ENCODE measurements at places on chromosomes 4 and X.

DNA sequence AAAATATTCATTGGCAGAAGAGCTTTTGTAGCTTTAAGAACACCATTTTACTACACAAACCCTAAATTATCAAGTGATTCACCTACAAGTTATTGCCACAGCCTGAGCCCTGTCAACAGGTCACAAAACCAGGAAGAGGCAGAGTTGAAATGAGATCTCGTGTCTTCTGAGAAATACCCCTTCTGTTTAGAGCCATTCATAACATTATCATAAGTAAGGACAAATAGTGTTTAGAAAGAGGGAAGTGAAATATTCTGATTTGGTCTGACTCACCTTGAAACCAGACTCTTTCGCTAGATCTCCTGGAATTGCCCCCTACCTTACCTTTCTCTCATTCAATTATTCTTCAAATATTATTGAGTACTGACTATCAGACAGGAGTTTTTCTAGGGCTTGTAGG lies 5.9 kb downstream of the ETDB start:
- DNase-seq, result no peak

- DNase-seq, result no peak
Observed at GRCh38 chr4:12926189-12927066, 557.7 kb downstream of the RAB28 start.

GRCh38 chrX:130057209-130057608 lies 53.1 kb downstream of the ELF4 start:
- no peak for DNase-seq

- peak; percentile 74 for DNase-seq
Observed at GRCh38 chr4:113955411-113955810, 24.0 kb downstream of the ARSJ start.

DNA sequence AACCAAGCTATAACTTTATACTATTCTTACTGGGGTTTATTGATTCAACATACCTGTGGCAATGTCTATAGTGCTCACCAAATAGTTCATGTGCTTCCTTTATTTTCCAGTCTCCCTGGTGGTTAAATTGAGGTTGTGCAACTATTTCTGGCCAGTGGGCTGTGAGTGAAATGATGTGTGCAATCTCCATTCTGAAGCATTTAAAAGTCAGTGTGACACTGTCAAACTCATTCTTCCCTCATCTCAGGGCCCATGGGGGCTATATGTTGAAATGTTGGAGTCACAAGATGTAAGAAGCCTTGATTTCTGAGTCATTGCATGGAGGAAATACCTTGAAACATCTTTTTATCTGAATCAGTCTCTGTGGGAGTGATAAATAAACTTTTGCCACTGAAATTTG lies 414.3 kb upstream of the RPS6KA3 start:
- DNase-seq, result no peak

DNA sequence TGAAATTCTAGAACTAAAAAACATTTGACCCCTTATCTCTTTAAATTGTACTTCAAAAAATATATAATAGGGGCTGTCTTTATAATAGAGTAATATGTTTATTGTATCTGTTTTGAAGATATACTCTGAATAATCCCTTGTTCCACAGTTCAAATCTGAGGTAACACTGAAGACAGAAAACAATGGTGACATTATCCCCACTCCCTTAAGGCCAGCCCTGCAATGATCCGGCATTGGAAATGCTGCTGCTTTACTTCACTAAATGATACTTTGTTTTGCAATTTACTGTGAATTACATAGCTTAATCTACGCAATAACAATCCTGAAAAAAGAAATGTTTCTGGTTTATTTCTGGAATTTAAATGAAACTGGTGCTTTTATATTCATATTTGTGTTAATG lies 34.4 kb upstream of the ZFP42 start:
- DNase-seq, result no peak

GRCh38 chrX:7444967-7445366 lies 297.0 kb upstream of the PUDP start:
- DNase-seq, result no peak

DNA sequence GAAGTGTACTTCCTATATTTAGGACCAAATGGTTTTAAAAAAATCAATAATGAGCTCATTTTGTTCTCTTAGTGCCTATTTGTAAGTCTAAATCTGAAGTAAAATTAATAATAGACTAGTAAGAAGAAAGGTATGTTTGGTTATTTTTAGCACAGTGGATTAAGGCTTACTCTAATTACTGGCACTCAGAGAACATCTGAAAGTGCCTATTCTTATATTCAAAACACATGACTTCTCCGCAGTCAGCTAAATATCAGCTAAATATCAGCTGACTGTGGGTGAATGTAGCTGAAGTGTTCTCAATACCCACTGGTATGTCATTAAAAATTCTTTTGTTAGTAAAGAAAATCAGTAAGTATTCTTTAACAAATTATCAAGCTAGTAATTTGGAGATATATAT lies 6.0 kb downstream of the AP1S2 start:
- DNase-seq, result no peak

GRCh38 chr4:71405791-71406190 lies 67.0 kb downstream of the SLC4A4 start:
- DNase-seq, result no peak

- no peak for DNase-seq
Observed at GRCh38 chr4:106261980-106262379, 54.0 kb downstream of the TBCK start.

GRCh38 chrX:11196476-11196875 lies 85.3 kb downstream of the HCCS start:
- no peak for DNase-seq

- no peak for DNase-seq
Observed at GRCh38 chr4:41425650-41426049, 112.3 kb upstream of the LIMCH1 start.

- no peak for DNase-seq
Observed at GRCh38 chr4:25504932-25505636, 128.0 kb downstream of the ANAPC4 start.

- no peak for DNase-seq
Observed at GRCh38 chr4:141797966-141798365, 161.6 kb downstream of the IL15 start.

GRCh38 chr4:145307120-145307519 lies 126.7 kb upstream of the OTUD4 start:
- DNase-seq, result no peak

DNA sequence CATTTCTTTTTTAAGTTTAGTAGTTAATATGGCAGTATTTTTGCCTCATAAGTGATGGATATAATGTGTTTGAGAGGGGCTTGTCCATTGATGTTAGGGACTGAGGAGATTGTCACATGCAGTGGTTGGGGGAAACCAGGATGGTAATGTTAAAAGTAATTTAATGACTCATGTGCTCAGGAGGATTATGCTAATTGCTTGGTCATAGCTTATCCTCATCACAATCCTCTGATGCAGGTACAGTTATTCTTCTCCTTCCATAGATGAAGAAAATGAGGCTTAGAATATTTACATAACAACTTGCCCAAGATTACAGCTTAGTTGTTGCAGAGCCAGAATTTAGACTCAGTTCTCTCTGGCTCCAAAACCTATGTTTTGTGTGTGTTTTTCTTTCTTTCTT lies 94.4 kb upstream of the SCML1 start:
- DNase-seq, result no peak

DNA sequence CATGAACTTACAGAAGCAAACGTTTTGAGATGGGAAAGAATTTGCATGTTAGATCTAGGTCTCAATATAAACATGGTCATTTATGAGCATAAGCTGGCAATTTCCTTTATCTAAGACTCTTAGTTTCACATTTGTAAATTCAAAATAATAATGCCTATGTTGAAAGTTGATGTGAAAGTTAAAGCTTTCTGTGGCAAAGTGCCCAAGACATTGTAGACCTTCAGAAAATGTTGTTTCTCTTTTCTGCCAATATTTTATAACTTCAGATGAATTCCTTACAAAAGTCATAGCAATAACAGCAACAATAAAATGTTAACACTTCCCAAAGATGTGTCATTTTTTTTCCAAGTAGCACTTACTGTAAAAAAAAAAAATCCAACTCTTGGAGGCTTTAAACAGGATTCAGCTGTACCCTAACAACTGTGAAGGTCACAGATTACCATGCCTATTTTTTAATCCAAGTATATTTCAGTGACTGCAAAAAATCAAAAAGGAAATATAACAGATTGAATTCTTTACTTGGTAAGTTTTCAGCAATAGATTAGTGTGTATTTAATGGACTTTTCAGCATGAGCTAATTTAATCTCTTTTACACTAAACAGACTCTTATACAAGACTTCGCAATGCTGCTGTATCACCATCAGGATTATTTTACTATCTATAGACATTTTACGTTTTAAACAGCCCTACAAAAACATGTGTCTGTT lies 206.5 kb upstream of the PDE5A start:
- DNase-seq, result no peak

DNA sequence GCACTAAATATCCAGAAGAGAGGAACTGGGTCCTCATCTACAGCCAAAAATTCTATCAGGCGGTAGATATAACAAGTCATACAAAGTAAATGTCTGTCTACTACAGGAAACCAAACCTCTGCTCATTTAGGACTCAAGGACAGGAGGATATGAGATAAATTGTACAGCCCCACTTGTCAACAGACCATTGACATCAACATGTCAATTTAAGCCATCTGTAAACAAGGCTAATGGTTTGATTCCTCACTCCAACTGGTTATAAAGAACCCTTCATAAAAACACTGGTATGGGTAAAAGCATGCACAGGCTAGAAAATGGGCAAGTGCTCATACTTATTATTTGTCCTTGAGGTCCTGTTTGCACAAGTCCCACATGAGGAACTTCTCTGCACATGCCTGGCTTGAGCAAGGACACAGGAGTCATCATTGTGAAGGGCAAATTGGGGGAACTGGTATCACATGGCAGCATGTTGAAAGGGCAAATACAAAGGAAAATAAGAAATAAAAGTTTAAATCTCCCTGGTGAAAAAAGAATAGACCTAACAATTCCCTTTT lies 13.2 kb downstream of the RTL8B start:
- DNase-seq, result no peak

DNA sequence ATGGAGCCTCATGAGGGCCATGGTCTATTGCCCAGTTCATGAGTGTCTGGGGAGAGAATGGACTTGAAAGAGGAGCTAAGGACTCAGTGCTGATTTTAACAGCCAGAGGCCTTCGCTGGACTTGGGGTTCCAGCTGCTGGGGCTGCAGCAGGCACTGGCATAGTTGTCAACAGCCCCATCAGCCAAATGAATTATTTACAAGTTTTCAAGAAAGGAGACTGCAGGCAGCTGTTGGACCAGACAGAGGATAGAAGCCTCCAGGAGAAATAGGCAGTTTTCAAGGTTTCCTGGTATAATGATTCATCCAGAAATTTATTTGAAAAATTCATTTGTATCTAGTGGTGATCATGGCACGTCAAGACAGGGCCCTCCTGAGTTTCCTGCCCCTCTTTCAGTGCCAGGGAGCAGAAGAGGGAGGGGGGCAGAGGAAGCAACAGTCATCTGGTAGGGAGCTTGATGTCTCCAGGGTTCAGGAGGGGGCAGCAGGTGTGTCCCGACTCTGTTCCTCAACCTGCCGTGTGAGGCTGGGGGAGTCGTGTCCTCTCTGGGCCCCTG lies 63.1 kb upstream of the GPR78 start:
- no peak for DNase-seq

- peak; percentile 65 for DNase-seq
Observed at GRCh38 chr4:167218022-167218608, 16.2 kb downstream of the SPOCK3 start.

GRCh38 chrX:12997906-12998687 lies 23.2 kb downstream of the TMSB4X start:
- no peak for DNase-seq

DNA sequence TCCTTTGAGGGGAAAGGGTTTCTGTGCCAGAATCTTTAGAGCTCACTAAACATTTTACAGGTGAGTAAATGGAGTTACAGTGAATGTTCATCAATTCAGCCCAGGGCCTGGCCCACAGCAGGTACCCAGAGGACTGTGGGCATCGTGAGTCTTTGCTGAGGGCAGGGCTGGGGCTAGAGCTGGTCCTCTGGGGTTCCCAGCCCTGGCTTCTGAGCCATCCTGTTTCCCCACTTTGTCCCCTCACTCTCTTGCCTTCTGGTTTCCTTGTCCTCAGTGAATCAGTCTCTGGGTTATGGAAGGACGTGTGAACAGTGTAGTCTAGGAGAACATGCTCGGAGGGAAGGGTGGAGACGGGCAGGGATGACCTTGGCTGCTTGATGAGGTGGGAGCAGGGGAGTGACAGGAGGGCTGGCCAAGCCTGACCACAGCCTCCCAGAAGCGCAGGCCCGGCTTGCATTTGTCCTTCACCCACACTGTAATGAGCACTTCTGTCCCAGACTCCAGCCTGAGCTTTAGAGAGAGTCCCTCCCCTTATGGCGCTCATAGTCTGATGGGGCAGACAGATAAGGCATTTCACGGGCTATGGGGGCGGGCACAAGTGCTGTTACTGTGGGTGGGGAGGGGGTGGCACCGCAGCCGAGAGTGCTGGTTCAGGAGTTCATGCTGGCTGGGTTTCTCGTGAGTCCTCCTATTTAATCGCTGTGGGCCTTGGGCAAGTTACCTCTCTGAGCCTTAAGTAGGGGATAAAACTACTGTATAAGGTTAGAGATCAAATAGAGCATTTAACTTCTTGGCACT lies 17.3 kb downstream of the TBC1D14 start:
- peak; percentile 77 for DNase-seq

DNA sequence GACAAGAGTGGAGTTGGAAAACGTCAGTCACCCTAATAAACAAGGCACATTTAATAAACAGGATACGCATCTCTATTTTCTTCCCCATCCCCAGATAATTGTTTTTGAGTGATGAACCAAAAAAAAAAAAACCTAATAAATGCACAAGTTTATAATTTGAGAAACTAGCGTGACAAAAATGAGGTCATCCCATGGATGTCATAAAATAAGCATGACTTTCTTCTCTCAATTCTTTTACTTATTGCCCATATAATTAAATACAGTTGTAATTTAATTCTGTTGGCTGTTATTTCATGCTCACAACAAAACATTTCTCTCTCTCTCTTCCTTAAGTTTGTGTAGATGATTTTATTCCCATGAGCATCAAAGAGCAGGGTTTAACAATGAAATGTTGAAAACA lies 20.7 kb downstream of the PRKG2 start:
- no peak for DNase-seq

GRCh38 chr4:42610941-42611340 lies 46.0 kb downstream of the ATP8A1 start:
- no peak for DNase-seq

- DNase-seq, result peak; percentile 7
Observed at GRCh38 chr4:52199574-52200338, 148.7 kb downstream of the SPATA18 start.

GRCh38 chr4:14178421-14178820 lies 550.9 kb upstream of the BOD1L1 start:
- peak; percentile 72 for DNase-seq

- DNase-seq, result no peak
Observed at GRCh38 chr4:94525993-94526728, 74.4 kb downstream of the PDLIM5 start.
